ENCODE measurements at places on chromosomes 12 and 14.

- no peaks in the 10 kb centered on the region for H3K27me3 ChIP-seq
- H3K27ac ChIP-seq = no peak overlapping the region
- DNase-seq = no peak
- H3K4me1 ChIP-seq = no peaks in the 10 kb centered on the region
Measured at GRCh38 chr12:41972196-41972595, 172.5 kb downstream of the GXYLT1 start.

DNA sequence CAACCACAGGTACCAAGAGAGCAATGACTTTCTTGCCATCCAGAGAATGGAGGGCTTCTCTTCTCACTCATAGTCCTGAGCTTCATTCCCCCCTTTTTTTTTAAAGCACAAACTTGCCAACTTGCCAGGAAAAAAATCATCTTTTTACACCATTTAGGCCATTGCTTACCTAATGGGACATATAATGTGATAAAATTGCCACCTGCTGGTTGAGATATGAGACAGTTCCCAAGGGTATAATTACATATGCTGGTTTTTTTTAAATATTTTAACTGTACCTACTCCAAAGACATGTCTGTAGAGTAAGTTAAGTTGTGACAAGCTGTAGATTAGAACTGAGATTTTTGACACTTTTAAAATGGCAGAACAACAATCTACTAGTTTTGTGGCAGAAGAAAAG lies 519.1 kb upstream of the SEL1L start:
- no peaks in the 10 kb centered on the region for H3K27me3 ChIP-seq
- no peak for DNase-seq
- no peak overlapping the region for H3K4me3 ChIP-seq
- peaks cover 2% of the 10 kb centered on the region for H3K4me1 ChIP-seq

GRCh38 chr14:64202716-64203115 lies 91.5 kb downstream of the ESR2 start:
- no peak overlapping the region for H3K4me3 ChIP-seq
- no peak overlapping the region for H3K27ac ChIP-seq
- no peaks in the 10 kb centered on the region for H3K4me1 ChIP-seq
- H3K36me3 ChIP-seq = no peaks in the 10 kb centered on the region

GRCh38 chr12:58310368-58310767 lies 369.0 kb downstream of the ATP23 start:
- peaks cover 6% of the 10 kb centered on the region for H3K4me1 ChIP-seq
- H3K27ac ChIP-seq = no peak overlapping the region
- no peak overlapping the region for H3K4me3 ChIP-seq
- no peaks in the 10 kb centered on the region for H3K36me3 ChIP-seq
- DNase-seq = no peak

DNA sequence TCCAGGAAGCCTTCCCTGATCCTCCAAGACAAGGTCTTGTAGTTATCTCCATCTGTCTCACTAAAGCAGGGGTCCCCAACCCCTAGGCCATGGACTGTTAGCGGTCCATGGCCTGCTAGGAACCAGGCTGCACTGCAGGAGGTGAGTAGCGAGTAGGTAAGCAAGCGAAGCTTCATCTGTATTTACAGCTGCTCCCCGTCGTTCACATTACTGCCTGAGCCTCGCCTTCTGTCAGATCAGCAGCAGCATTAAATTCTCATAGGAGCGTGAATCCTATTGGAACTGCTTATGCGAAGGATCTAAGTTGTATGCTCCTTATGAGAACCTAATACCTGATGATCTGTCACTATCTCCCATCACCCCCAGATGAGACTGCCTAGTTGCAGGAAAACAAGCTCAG lies 12.4 kb upstream of the NFYB start:
- DNase-seq = no peak
- no peak overlapping the region for H3K4me3 ChIP-seq
- H3K36me3 ChIP-seq = no peaks in the 10 kb centered on the region
- no peaks in the 10 kb centered on the region for H3K4me1 ChIP-seq
- H3K27ac ChIP-seq = no peak overlapping the region

GRCh38 chr12:116458492-116458891 lies 100.7 kb upstream of the MAP1LC3B2 start:
- no peak overlapping the region for H3K27ac ChIP-seq
- no peaks in the 10 kb centered on the region for H3K27me3 ChIP-seq
- H3K4me3 ChIP-seq = no peak overlapping the region
- peaks cover 24% of the 10 kb centered on the region for H3K4me1 ChIP-seq
- DNase-seq = no peak

- no peaks in the 10 kb centered on the region for H3K27me3 ChIP-seq
- H3K27ac ChIP-seq = no peak overlapping the region
- DNase-seq = no peak
- no peaks in the 10 kb centered on the region for H3K4me1 ChIP-seq
- H3K4me3 ChIP-seq = no peak overlapping the region
Measured at GRCh38 chr14:44384093-44384492, 123.0 kb downstream of the FSCB start.

- H3K4me3 ChIP-seq = no peak overlapping the region
- H3K36me3 ChIP-seq = peaks cover 39% of the 10 kb centered on the region
- peak overlapping the region; percentile 59 for H3K27ac ChIP-seq
- H3K27me3 ChIP-seq = no peaks in the 10 kb centered on the region
- DNase-seq = no peak
Measured at GRCh38 chr14:90273532-90273931, 17.2 kb downstream of the PSMC1 start.

GRCh38 chr14:106378191-106378590 lies 851.8 kb downstream of the TMEM121 start:
- no peaks in the 10 kb centered on the region for H3K4me1 ChIP-seq
- H3K4me3 ChIP-seq = no peak overlapping the region
- no peaks in the 10 kb centered on the region for H3K36me3 ChIP-seq
- no peaks in the 10 kb centered on the region for H3K27me3 ChIP-seq
- no peak overlapping the region for H3K27ac ChIP-seq

DNA sequence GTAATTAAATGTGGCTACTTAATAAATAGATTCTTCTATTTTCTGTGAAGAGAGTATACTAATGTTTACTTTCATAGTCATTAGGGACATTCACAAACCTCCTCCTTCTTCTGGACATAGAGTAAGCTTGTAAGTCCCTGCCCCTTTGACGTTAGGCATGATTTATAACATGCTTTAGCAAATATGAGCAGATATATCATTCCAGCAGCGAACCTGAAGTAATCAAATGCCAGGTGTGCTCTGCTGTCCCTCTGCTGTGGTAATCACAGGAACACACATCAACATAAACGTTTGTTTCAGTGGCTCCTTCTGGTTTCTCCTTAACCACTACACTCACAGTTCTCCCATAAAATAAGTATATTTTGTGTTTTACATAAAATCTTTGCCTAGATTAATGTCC lies 961.8 kb downstream of the FLRT2 start:
- H3K27ac ChIP-seq = no peak overlapping the region
- H3K27me3 ChIP-seq = no peaks in the 10 kb centered on the region
- H3K36me3 ChIP-seq = no peaks in the 10 kb centered on the region
- H3K4me1 ChIP-seq = no peaks in the 10 kb centered on the region

DNA sequence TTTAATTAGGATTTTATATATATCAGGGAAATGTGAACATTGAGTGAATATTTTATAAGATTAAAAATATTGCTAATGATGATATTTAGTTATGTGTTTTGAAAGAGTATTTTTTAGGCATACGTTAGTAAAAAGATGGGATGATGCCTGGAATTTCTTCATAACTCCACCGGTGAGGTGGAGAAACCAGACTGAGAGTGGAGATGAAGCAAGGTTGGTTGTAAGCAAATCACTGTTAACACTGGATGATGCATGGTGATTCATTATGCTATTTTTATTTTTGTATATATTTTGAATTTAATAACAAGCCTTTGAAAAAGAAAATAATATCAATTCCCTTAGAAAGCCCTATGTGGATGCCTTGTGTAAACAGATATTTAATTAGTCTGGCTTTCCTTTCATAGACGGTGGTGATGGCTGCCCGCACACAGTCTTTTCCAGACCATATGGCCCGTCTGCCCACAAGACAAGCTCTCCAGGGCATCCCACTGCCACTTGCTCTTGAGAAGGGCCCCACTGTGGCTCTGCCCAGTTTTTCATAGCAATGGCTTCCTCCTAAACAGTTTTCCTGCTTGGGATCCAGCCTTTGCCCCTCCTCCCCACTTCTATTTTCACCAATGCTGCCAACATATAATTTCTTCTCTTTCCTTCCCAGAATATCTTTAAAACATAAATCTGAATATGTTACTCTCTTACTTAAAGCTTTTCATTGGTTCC lies 95.4 kb downstream of the HELB start:
- H3K4me1 ChIP-seq = no peaks in the 10 kb centered on the region
- no peaks in the 10 kb centered on the region for H3K27me3 ChIP-seq
- H3K36me3 ChIP-seq = no peaks in the 10 kb centered on the region
- no peak overlapping the region for H3K27ac ChIP-seq
- no peak for DNase-seq

GRCh38 chr12:5921966-5922899 lies 22.8 kb downstream of the ANO2 start:
- H3K27ac ChIP-seq = no peak overlapping the region
- H3K36me3 ChIP-seq = no peaks in the 10 kb centered on the region
- no peaks in the 10 kb centered on the region for H3K27me3 ChIP-seq
- H3K4me1 ChIP-seq = no peaks in the 10 kb centered on the region
- no peak for DNase-seq

DNA sequence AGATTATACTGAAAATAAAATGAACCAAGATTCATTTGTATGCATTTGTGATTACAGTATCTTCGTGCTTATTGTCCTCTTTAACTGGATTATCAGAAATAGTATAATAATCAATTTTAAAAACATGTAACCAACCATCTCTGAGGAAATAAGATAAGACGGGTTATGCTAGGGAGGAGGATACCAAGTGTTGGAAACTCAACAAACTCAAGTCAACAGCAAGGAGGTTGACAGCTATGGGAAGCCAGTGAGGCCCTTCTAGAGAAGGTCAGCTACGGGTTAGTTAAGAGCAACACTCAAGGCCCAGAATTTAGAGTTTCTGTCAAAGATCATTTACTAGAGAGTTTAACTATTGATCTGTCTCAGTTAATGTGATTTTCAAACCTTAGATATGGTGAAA lies 137.2 kb downstream of the PDZRN4 start:
- no peak for DNase-seq
- no peaks in the 10 kb centered on the region for H3K4me1 ChIP-seq
- no peaks in the 10 kb centered on the region for H3K27me3 ChIP-seq
- H3K27ac ChIP-seq = no peak overlapping the region
- no peaks in the 10 kb centered on the region for H3K36me3 ChIP-seq

- H3K27me3 ChIP-seq = no peaks in the 10 kb centered on the region
- H3K4me1 ChIP-seq = no peaks in the 10 kb centered on the region
- H3K27ac ChIP-seq = no peak overlapping the region
- no peak for DNase-seq
Measured at GRCh38 chr12:69619050-69619449, 8.3 kb upstream of the LRRC10 start.

GRCh38 chr14:105913861-105914260 lies 387.5 kb downstream of the TMEM121 start:
- H3K27ac ChIP-seq = no peak overlapping the region
- H3K27me3 ChIP-seq = no peaks in the 10 kb centered on the region
- H3K4me1 ChIP-seq = no peaks in the 10 kb centered on the region

DNA sequence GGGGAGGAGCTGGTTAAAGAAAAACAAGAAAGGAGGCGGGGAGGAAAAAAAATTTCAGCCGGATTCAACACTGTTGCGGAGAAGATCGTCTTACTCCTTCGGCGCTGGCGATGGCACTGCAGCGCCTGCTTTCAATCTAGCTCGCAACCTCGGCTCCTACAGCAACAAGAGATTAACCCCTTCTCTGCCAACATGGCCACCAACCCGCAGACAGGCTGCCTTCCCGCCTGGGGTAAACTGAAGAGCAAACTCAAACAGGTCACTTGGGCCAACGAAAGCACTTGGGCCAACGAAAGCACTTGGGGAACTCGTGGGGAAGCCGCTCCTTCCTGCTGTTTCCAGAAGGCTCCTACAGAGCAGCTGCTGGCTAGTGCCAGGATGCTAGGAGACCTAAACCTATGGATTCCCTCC lies 73.7 kb downstream of the CIT start:
- no peaks in the 10 kb centered on the region for H3K27me3 ChIP-seq
- no peak for DNase-seq
- H3K36me3 ChIP-seq = no peaks in the 10 kb centered on the region
- peak overlapping the region; percentile 59 for H3K4me3 ChIP-seq

GRCh38 chr12:105272814-105273416 lies 36.9 kb upstream of the APPL2 start:
- no peak overlapping the region for H3K4me3 ChIP-seq
- no peaks in the 10 kb centered on the region for H3K27me3 ChIP-seq
- no peaks in the 10 kb centered on the region for H3K36me3 ChIP-seq
- H3K27ac ChIP-seq = no peak overlapping the region

All from thoracic aorta (tissue), 2 donors.